ENCODE measurements at places on chromosomes 2 and 18.

GRCh38 chr18:13464432-13465123 lies 246.0 kb downstream of the LDLRAD4 start:
- peak; percentile 43 for DNase-seq

DNA sequence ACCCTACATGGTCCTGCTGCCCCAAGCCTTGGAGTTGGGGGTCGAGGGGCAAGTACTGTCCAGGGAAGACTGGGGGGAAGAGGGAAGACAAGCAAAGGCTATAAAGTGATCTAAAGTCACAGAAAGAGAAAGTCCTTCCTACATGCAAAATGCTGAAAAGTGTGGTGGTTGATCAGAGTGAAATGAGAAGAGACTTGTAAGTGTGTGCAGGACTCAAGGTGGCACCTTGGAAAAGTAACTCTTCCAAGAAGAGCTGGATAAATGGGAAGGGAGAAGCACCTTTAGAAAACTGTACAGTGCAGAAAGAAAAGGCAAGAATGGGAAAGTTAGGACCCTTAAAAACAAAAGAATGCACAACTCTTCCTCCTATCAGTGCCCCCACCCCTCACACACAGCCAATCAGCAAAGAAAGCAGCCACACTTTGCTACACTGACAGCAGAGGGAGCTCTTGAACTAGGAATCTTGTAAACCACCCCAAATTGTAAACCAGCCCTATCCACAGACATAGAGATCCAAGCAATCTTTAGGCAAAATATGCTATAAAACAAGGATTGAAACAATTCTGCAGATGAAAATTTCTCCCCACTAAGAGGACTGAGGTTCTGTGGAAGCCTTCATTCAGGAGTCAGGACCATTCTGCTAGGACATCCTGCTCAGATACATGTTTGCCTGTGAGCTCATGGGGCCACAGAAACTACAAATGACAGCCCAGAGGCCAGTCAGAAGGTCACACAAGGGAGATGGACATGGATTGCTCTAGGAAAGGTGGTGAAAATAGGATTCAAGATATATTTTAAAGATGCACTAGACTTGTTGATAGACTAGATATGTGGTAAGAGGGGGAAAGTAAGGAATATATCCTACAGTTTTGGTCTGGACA lies 146.4 kb downstream of the FTCDNL1 start:
- DNase-seq: no peak

GRCh38 chr2:222057347-222058073 lies 241.3 kb downstream of the PAX3 start:
- no peak for DNase-seq

- no peak for DNase-seq
These were observed 229.3 kb upstream of the HDAC4 start for GRCh38 chr2:239629926-239630617.

DNA sequence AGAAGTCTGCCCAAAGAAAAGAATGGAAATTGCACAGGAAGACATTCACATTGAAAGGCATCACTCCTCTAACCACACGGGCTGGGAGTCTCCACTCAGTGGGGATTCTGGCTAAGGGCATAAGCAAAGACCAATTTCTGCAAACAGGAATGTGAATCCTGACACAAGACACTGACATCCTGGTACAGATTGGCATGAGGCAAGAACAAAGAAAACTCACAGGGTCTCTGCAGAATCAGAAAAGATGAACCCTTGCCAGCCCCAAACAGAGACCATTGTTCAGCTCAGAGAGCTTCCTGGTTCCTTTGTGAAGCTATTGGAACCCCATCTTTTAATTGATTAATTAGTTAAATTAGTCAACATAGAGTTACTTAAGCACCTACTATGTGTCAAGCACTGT lies 82.3 kb downstream of the UPP2 start:
- DNase-seq: no peak

GRCh38 chr2:175585496-175585895 lies 404.0 kb upstream of the ATP5MC3 start:
- DNase-seq: no peak
